Activated CD4-positive, alpha-beta T cell treated with anti-CD3 and anti-CD28 coated beads, Interleukin-2, amount 50 U/mL, for 24 hours (primary cell): ENCODE measurements at places on chromosomes 13 and 19.

- DNase-seq = no peak
These were observed 15.9 kb upstream of the PAK4 start for GRCh38 chr19:39109641-39110040.

- DNase-seq = no peak
These were observed 5.3 kb upstream of the CD79A start for GRCh38 chr19:41871573-41872383.

DNA sequence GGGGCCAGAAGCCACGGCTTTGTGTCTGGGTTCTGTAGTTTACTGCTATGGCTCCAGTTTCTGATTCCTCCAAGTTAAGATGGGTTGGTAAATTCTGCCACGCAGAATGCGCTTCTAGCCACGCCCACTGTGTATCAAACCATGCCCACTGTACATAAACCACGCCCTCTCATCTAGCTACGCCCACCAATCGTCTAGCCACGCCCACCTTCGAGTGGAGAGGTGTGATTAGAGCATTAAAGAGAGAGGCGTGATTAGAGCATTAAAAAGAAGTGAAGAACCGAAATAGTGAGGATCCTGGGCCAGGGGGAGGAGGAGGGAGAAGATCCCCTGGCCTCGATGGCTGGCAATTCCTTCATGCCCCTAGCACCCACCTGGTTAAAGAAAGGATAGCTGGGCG is 43.7 kb upstream of the ADGRE5 start:
- DNase-seq = no peak

- DNase-seq = no peak
These were observed 9.0 kb upstream of the ACSBG2 start for GRCh38 chr19:6126335-6126974.

DNA sequence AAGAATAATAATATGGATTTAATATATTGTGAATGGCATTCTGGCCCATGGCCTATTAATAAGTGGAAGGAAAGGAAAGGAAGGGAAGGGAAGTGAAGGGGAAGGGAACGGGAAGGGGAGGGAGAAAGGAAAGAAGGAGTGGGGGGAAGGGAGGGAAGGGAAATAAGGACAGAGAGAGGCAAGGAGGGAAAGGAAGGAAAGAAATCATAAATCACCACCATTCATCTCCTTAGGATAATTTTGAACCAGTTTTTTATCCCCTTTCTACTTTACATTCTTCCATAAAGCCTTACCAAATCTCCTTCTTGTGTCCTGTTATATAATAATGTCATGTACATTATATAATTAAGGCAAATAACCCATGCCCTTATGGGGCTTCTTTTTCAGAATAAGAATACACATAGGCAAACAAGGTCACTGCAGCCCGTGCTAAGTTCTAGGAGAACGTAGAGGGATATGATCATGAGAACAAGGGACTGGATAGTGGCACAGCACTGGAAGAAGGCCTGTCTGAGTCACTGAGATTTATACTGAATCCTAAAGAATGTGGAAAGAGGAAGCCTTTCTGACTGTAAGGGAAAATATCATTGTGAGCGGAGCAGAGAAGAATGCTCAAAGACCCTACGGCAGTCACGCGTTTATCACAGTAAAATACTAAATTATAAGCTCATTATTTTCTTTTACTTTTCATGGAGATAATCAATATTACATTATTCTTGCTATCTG is 444.5 kb upstream of the GPC6 start:
- DNase-seq = no peak

GRCh38 chr19:38852231-38853044 is 2.7 kb upstream of the HNRNPL start:
- peak; percentile 54 for DNase-seq

- no peak for DNase-seq
These were observed 90.0 kb upstream of the SERP2 start for GRCh38 chr13:44283600-44283999.
